Naive B cell (primary cell): ENCODE measurements at places on chromosomes 12 and 14.

- peak overlapping the region; percentile 74 for H3K27ac ChIP-seq
- H3K4me1 ChIP-seq, result peaks cover 69% of the 10 kb centered on the region
- peaks cover 33% of the 10 kb centered on the region for H3K36me3 ChIP-seq
- H3K27me3 ChIP-seq, result no peaks in the 10 kb centered on the region
- DNase-seq, result no peak
- no peak overlapping the region for H3K4me3 ChIP-seq
Observed at GRCh38 chr12:67655829-67656228, 7.3 kb downstream of the DYRK2 start.

DNA sequence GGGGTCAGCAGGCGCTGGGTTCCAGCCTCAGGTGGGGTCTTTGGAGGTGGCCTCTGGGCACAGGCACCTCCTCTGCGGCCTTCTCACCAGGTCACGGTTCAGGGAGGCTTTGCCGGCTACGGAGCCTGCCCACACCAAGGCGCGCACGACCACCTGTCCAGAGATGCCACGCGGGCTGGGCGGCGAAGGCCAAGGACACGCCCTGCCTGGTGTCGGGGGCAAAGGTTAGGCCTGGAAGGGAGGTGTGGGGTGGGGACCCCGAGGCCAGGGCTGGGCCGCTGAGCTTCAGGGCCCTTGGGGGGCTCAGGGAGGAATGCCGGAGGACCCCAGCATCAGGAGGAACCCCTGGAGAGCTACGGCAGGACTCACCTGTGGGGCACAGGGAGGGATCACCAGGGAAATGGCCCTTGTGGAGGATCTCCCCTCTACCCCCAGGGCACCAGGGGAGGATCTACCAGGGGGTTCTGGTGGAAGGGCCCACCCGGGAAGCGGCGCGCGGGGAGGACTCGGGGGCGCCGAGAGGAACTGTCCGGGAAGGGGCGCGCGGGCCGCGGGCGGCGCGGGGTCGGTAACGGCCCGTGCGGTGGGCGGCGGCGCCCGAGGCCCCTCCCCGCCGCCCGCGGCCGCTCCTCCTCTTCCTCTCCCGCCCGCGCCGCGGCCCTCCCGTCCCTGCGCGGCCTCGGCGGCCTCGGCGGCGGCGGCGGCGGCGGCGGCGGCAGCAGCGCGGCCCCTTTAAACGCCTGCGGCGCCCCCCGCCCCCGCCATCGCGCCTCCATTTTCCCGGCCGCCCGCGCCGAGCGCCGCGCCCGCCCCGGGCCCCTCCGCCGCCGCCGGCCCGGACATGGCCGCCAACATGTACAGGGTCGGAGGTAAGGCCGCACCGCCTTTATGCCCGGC is at the start of gene MTA1:
MTA1 (plus strand) TSS at position 633 of the 897 bp plus-strand sequence; CDS start at position 842, 209 bp downstream.
- no peaks in the 10 kb centered on the region for H3K36me3 ChIP-seq
- H3K27ac ChIP-seq, result peak within 1 kb of the TSS; percentile 80
- peaks cover 31% of the 10 kb centered on the region for H3K4me1 ChIP-seq
- H3K27me3 ChIP-seq, result peaks cover 9% of the 10 kb centered on the region
- H3K4me3 ChIP-seq, result peak within 1 kb of the TSS; percentile 90

DNA sequence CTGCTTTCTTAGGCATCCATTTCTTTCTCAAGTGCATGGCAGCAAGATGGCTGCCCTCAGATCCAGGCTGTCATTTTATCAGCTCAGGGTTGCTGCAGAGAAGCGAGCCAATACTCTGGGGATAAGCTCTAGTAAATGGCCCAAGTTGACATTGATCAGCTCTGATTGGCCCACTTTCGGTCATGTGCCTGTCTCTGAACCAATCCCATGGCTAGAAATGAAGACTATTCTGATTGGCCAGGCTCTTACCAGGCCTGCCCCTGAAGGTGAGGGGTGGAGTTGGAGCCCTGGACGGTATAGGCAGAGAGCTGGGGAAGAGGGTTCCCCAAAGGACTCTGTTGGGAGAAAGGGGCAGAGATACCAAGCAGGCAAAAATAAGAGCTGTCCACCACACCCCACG is 41.4 kb downstream of the MYO1H start:
- peaks cover 37% of the 10 kb centered on the region for H3K27me3 ChIP-seq
- no peaks in the 10 kb centered on the region for H3K4me1 ChIP-seq
- no peak overlapping the region for H3K4me3 ChIP-seq
- DNase-seq, result no peak
- no peaks in the 10 kb centered on the region for H3K36me3 ChIP-seq

DNA sequence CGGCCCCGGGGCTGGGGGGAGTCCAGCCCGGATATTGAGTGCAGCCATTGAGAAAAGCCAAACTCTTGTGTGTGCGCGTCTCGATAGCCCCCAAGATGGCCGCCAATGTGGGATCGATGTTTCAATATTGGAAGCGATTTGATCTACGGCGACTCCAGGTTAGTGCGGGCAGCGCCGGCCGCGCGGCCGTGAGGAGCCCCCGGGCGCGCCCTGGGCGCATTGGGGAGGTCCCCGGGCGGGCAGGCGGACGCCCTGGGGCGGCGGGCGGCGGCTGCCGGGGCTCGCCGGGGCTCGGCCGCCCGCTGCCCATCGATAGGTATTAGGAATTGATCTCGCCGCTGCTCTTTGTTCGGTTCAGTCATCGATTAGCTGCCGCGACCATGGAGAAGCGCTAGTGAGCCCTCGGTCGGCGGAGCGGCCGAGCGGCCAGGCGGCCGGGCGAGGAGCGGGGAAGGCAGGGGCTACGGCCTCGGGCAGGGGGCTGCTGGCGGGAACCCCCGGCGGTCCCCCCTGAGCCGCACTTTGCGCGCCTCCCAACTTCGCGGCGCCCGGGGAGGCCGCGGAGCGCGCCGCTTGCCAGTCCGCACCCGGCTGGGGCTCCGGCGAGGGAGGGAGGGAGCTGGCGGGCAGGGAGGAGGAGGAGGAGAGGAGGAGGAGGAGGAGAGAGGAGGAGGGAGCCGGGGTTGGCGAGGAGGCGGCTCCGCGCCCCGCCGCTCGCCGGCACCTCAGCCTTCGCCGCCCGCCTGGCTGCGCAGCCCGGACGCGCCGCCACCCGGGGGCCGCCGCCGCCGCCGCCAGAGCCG is 113.9 kb upstream of the MYL2 start:
- no peaks in the 10 kb centered on the region for H3K36me3 ChIP-seq
- peaks cover 80% of the 10 kb centered on the region for H3K27me3 ChIP-seq
- DNase-seq, result no peak

- H3K36me3 ChIP-seq, result no peaks in the 10 kb centered on the region
- H3K27ac ChIP-seq, result no peak overlapping the region
- H3K4me1 ChIP-seq, result peaks cover 8% of the 10 kb centered on the region
- no peak overlapping the region for H3K4me3 ChIP-seq
Observed at GRCh38 chr12:105072888-105073488, 11.3 kb downstream of the ALDH1L2 start.

DNA sequence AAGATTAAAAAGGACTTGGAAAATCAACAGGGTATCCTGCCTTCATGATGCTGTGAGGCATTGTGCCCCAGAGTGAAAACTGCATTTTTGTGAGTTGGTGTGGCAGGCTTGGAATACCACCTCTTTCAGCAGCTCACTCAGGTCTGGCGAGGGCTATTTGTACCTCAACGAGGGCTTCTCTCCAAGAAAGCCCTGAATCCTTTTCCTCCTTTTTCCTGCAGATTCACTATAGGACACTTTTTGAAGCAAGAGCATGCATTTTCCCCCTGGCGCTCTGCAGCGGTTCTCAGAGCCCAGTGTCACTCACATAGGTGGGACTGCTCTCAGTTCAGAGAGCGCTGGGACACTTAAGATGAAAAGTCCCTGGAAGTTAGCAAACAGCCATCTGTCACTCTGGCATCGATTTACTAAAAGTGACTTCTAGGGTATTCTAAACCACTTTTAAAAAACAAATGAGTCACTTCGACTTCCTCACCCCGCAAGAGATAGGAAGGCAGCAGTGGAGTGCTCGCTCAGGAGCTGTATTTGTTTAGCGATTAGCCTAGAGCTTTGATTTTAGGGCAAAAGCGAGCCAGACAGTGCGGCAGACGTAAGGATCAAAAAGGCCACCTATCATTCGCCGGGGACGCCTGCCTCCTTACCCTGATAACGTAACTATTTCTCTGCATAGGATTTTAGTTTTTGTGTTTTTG is 782 bp upstream of the LGR5 start:
- peak overlapping the region; percentile 88 for H3K4me3 ChIP-seq
- DNase-seq, result no peak
- H3K27me3 ChIP-seq, result peaks cover 42% of the 10 kb centered on the region
- peaks cover 33% of the 10 kb centered on the region for H3K4me1 ChIP-seq
- peaks cover 21% of the 10 kb centered on the region for H3K36me3 ChIP-seq

DNA sequence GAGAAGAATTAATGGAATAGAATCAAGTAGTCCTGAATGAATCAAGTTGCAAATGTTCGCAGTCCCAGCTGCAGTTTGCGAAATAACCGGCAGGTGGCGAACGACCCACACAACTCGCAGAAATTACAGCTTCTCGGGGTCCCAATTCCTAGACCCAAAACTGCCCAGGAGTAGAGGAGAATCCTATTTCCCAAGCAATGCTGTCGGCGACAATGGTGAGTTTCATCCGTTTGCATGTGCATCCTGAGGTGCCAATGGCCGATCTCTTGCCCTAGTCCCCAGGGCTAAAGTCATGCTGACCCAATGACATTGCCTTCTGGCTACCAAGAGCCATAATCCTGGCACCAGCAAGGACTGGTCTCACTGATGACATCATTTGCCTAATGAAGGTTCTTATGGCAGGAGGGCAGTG is 8.5 kb upstream of the ASCL1 start:
- H3K27me3 ChIP-seq, result peaks cover 73% of the 10 kb centered on the region
- H3K27ac ChIP-seq, result no peak overlapping the region
- H3K36me3 ChIP-seq, result no peaks in the 10 kb centered on the region
- H3K4me3 ChIP-seq, result no peak overlapping the region
- H3K4me1 ChIP-seq, result peaks cover 8% of the 10 kb centered on the region

- no peak for DNase-seq
- H3K27me3 ChIP-seq, result no peaks in the 10 kb centered on the region
- H3K36me3 ChIP-seq, result no peaks in the 10 kb centered on the region
- no peak overlapping the region for H3K4me3 ChIP-seq
Observed at GRCh38 chr14:33120341-33120740, 181.7 kb downstream of the NPAS3 start.

DNA sequence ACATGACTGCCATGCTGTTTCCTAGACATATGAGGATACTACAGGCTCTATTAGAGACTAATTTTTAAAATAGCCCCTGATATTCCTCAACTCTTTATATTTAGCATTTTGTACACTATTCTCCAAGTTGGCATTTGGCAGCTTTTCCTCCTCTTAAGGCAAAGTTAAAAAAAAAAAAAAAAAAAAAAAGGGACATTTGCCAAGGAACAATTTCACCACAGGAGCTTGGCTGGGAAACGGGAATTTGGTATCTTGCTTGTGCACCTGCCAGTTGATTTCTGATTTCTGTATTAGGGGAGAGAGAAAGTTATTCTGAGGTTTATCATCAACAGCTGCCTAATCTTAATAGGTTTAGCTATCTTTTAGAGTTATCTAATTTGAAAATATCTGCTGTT is 87.2 kb downstream of the CAND1 start:
- no peak overlapping the region for H3K27ac ChIP-seq
- peaks cover 4% of the 10 kb centered on the region for H3K4me1 ChIP-seq

GRCh38 chr14:100556936-100557505 is 30.2 kb downstream of the BEGAIN start:
- H3K4me3 ChIP-seq, result no peak overlapping the region
- H3K27ac ChIP-seq, result no peak overlapping the region
- H3K4me1 ChIP-seq, result peaks cover 18% of the 10 kb centered on the region
- H3K27me3 ChIP-seq, result peaks cover 5% of the 10 kb centered on the region

GRCh38 chr12:38056701-38057689 is 259.6 kb upstream of the ALG10B start:
- H3K27ac ChIP-seq, result no peak overlapping the region
- no peak for DNase-seq
- H3K27me3 ChIP-seq, result no peaks in the 10 kb centered on the region

DNA sequence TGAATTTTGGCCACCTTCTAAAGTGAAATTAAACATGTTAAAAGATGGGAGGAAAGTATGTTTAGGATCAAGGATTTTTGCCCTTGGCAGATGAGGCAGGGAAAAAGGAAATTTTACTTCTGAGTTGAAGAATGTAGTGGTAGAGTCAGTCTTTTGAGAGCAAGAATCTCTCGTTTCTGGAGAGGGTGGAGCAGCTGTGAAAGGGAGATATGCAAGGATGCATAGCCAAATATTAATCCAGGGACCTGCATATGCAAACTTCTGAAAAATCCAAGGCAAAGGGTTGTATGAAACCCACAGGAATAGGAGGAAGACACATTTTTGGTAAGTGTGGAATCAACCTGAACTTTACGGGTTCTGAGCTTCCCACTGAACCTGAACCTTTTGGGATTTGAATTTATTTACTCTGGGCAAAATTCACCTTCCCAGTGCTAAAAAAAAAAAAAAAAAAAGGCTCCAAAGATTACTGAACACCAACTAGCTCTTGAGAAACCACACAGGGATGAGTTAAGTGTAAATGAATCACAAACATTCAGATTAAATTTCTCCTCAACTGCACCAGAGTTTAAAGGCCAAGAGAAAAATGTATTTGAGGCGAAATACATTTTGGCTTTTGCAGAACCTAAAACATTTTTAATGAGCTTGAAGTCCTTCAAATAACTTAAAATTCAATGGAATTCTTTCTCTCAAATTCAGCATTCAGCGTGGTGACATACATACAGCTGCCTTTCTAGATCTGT is 187.1 kb upstream of the CDKN3 start:
- H3K4me3 ChIP-seq, result no peak overlapping the region
- H3K27ac ChIP-seq, result no peak overlapping the region
- H3K4me1 ChIP-seq, result no peaks in the 10 kb centered on the region
- H3K27me3 ChIP-seq, result peaks cover 42% of the 10 kb centered on the region
- no peaks in the 10 kb centered on the region for H3K36me3 ChIP-seq
- DNase-seq, result no peak

- H3K36me3 ChIP-seq, result no peaks in the 10 kb centered on the region
- no peaks in the 10 kb centered on the region for H3K4me1 ChIP-seq
- H3K27me3 ChIP-seq, result peaks cover 9% of the 10 kb centered on the region
- DNase-seq, result no peak
Observed at GRCh38 chr12:102408487-102409297, 71.7 kb downstream of the IGF1 start.

GRCh38 chr14:99382781-99383471 is 97.7 kb downstream of the SETD3 start:
- DNase-seq, result no peak
- H3K4me1 ChIP-seq, result peaks cover 22% of the 10 kb centered on the region
- peaks cover 51% of the 10 kb centered on the region for H3K27me3 ChIP-seq
- H3K27ac ChIP-seq, result no peak overlapping the region

- no peaks in the 10 kb centered on the region for H3K36me3 ChIP-seq
- H3K4me1 ChIP-seq, result no peaks in the 10 kb centered on the region
- DNase-seq, result no peak
- no peak overlapping the region for H3K27ac ChIP-seq
- peaks cover 4% of the 10 kb centered on the region for H3K27me3 ChIP-seq
Observed at GRCh38 chr12:84862186-84862585, 50.4 kb downstream of the SLC6A15 start.

DNA sequence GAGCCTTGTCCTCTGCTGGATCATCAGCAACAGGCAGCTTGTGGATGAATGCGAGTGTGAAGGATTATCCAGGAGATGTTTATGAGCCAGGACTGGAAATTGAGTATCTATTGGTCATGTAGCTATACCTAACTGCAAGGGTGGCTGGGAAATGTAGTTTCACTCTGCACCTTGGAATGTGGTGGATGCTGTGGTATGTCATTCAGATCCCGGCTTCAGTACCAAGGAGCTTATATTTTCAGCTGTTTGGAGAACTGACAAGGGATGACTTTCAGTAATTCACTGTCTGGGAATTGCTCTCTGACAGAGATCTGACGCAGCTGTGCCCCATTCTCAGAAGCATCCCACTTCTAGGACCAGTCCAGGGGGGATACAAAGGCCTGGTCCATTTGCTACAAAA is 792.3 kb upstream of the NOVA1 start:
- no peaks in the 10 kb centered on the region for H3K4me1 ChIP-seq
- H3K4me3 ChIP-seq, result no peak overlapping the region
- no peaks in the 10 kb centered on the region for H3K36me3 ChIP-seq
- H3K27me3 ChIP-seq, result no peaks in the 10 kb centered on the region
- DNase-seq, result no peak
- H3K27ac ChIP-seq, result no peak overlapping the region
